Smooth muscle cell of trachea (primary cell): ENCODE measurements at places on chromosomes 12 and 14. TPM values are rescaled to one million over a fixed set of nuclear protein-coding genes. Genes with fewer than 3 reads are reported as not detected.

The ZBTB39 gene
- 3.5 and 5.0 TPM in 2 replicates for total RNA-seq

The KRT77 gene
- not detected in 2 replicates for total RNA-seq

The PRB2 gene
- not detected in 2 replicates for total RNA-seq

The SLC6A13 gene
- 0.17 TPM in 1 of 2 replicates, not detected in the other for total RNA-seq

The KRT3 gene
- total RNA-seq, result not detected in 2 replicates
